ENCODE measurements at places on chromosomes 12 and 14.
A peak's percentile ranks its signal among the peaks of the same experiment; 100 is the strongest.

GRCh38 chr14:79544698-79545070 is 666.6 kb downstream of the DIO2 start:
- DNase-seq = no peak

GRCh38 chr14:67241411-67242167 is at the start of gene PALS1:
PALS1 (plus strand) TSS chr14:67241435; CDS start chr14:67279171, 37,736 bp downstream.
- DNase-seq = peak; percentile 20

DNA sequence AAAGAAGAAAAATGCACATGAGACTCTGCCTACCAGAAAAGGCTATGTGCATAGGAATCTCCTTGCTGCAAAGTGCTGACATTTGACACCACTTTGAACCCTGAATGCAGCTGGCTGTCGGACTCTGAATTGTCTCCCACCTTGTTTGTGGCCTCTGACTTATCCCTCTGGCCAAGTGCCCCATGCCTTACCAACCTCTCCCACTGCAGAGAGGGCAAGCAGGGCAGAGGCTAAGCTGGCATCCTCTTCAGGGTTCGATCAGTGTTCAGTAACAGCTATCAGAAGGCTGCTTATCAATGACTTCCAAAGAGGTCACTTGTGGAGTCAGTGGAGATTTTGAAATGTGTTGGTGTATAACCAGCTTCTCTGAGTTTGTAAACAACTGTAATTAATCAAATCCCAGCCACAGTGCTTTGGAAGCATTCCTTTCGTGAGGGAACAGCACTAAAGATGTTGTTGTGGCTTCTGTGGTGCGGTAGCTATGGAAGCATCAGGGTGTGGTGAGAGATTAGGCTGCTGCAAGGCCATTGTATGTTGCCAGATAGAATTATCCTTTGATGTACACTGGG is 22.6 kb upstream of the BMP4 start:
- DNase-seq = no peak

GRCh38 chr12:52246720-52247621 is 13.9 kb downstream of the KRT7 start:
- DNase-seq = no peak

DNA sequence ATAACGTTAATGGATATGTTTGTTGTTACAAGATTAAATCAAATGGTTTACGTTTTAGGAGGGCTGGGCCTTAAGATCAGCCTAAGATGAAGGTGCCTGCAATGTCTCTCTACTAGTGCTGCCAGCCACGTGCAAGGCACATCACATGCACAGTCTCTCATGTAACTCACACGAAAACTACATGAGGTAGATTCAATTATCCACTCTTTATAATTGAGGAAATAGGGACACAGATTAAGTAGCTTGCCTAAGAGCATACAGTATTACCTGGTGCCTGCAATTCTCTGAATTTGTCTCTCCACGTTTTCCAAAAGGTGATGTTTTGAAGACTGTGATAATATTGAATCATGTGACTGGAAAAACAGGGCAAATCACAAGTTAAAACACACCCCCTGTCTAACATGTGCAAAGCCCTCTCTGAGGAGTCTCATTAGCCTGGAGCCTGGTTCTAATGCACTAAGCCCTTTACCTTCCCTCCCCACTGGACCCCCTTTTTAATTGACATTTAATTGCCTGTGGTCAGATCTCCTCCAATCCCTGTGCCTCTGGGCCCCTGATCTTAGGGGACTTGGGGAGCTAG is 14.6 kb upstream of the ATP2A2 start:
- no peak for DNase-seq

DNA sequence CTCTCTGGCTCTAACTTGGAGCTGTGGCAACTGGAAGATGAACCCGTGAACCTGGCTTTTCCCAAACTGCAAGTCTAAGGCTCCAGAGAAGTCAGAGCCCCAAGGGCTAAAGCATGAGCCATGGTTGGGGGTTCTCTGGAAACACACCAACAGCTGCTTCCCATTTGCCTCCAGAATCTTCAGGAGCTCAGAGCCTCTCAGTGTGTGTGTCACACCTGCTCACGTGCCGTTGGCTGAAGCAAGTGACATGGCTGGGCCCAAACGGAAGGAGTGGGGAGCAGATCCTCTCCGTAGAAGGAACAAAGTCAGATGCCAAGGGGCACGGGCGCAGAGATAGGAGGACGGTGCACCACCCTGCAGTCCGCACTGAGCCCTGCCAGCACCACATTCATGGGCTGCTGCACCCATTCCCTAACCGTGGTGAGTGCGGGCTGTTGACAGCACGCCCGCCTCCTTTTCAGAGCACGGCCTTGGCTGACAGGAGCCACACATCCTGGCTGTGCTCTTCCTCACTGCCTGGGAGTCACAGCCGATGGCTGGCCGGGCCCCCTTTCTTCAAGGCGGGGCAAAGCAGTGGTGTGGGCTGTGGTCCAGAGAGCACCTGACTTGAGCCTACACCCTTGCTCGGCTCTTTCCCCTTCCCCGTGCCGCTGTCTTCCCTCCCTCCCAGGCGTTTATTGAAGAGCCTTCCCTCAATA is 16.6 kb upstream of the TRAF3 start:
- DNase-seq = no peak

- no peak for DNase-seq
Observed at GRCh38 chr12:75938189-75938588, 93.4 kb downstream of the PHLDA1 start.

DNA sequence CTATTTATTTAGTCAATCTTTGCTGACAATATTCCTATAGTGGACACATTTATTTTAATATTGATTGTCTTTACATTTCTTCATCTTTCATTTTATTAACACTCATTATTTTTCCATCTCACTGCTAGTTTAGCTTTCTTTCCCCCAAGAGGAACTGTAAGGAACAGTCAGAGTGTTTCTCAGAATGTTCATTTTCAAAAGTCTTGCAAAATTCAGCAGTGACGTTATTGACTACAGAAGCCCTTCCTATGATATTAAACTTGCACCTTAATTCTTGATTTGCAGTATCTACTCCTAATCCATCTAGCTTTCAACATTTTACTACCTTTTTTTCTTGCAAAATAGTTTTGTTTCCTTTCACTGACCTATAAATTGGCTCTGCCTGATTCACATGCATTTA is 13.0 kb downstream of the CLEC2B start:
- DNase-seq = no peak

GRCh38 chr12:48005001-48005749 is 899 bp upstream of the COL2A1 start:
- no peak for DNase-seq
